Stimulated activated CD8-positive, alpha-beta memory T cell treated with anti-CD3 and anti-CD28 coated beads, Interleukin-7, amount 100 ng/mL, for 1 hour (primary cell): ENCODE measurements at places on chromosomes 1 and 21.

- no peak for DNase-seq
These were observed 132.4 kb downstream of the MAP3K21 start for GRCh38 chr1:233459968-233460367.

DNA sequence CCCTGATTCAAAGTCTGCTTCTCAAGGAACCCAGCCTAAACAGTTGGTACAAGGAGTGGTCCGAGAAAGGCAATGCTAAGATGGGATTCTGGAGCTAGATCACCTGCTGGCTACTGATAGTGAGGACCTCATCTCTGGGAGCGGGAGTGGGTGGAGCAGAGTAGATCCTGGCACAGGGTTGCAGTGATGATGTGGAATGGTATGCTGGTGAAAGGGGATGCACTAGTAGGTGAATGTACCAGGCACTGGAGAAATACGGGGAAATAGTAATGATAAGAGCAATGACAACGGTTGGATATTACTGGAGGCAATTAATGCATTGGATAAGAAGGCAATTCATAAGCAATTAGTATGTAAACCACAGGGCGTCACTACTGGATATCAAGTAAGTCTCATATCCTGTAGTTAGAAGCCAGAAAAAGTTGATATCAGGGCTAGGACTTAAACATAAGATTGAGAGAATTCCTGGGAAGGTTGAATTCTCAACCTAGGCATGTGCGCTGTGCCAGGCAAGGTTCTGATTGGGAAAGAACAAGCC lies 169.2 kb upstream of the LMO4 start:
- DNase-seq = no peak

DNA sequence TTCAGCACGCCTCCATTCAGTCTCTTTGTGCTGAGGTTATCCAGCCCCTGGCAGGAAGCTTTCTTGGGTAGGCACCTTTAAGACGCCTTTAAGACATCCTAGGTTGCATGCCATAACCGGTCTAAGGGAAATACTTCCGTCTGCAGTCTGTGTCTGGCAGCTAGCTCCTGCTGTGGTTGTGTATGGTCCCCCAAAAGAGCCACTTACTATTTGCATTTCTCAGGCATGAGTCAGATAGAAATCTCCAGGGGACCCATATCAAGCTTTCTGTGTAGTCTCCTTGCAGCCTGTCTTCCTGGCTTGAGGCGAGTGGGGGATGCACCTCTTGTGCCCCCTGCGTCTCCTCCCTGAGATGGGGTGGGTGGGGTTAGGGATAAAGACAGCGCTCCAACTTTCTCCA lies 10.0 kb upstream of the RYR2 start:
- no peak for DNase-seq

DNA sequence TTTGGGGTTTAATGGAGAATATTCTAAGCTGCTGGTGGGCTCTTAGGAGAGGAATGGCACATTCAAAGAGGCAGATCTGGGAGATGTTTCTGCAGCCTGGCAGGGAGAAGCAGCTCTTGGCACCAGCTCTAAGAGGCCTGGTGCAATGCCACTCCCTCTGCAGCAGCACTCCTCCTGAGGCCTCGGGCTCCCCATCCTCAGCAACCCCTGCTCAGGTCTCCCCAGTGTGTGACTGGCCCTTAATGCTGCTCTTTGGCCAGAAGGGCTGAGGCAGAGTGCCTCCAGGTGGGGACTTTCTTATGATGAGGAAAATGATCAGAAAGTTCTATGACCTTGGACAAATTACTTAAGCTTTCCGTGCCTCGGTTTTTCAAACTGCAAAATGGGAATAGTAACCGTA lies 55.5 kb downstream of the MAB21L3 start:
- no peak for DNase-seq

- DNase-seq = no peak
These were observed 12.5 kb downstream of the PM20D1 start for GRCh38 chr1:205837382-205837970.

GRCh38 chr21:26136671-26137070 lies 33.9 kb downstream of the APP start:
- DNase-seq = no peak

DNA sequence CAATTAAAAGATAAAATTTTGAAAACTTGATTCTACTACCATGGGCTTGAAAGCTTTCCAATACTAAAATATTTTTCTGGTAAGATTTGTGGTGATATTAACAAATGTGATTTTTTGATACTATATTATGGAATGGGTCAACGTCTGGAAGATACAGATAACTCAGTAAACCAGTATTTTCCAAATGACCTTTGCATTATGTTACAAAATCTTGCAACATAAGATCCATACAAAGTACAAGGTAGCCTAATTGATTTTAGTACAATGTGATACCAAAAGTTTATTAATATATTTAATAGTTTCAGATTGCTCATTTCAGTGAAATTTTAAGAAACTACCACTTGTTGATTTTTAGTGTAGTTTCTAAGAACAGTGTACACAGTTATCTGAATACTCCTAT lies 236.2 kb downstream of the KIF26B start:
- DNase-seq = no peak

GRCh38 chr1:42922687-42923366 lies 35.8 kb downstream of the SLC2A1 start:
- DNase-seq = no peak
